ENCODE measurements at places on chromosomes 12 and 14.
A peak's percentile ranks its signal among the peaks of the same experiment; 100 is the strongest.

DNA sequence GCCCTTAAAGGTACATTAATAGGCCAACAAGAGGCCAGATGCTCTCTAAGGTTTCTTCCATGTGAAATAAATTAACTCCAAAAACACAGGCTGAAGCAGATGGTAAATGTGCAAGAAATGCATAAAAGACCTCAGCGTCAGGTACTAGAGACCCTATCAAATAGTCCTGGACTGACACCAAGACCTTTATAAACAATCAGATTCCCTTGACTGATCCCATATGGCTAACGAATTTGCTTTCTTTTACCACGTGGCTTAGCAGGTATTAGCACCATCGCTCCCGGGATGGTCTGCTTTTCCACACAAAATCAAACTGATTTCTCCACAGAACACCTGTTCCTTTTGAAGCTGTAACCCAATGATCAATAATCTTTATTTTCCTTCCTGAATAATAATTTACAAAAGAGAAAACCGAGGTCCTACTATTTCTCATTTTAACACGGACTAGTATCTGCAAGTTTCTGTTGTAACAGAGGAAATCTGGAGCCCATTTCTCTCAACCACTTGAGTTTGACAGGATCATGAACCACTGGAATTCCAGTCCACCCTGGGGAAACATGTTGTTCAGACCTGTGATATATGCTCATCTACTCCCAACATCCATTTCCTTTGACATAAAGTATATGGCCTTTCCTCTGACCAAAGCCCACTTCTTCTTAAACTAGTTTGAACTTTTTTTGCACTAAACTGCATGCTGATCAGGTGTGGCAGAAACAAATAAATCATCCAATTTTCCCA is 48.2 kb upstream of the DAAM1 start:
- no peak for DNase-seq

GRCh38 chr14:73295198-73295796 is 58.0 kb downstream of the PAPLN start:
- DNase-seq: peak; percentile 23

DNA sequence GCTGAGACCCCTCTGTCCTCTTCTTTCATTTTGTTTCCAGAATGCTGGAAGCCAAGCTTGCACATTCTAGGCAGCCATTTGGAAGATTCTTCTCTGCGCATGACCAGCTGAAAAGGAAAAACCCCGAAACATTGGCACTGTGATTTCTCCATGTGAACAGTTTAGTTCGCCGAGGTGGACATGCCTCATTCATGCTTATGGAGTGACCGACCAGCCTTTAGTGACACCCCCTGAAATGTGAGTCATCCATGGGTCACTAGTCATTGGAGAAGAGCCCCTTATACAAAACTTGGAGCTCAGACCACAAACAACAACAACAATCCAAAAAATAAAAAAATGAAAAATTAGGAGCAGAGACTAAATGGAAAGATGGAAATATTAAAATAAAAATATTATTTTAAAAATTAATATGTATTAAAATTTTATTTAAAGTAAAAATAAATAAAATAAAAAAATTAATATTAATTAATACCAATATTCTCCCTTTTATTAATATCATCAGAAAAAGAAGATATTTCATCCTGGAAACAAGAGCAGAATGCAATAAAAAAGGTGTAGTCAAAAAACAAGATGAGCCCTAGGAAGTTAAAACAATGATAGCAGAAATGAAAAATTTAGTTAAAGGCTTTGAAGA is 9.5 kb upstream of the KRT7 start:
- no peak for DNase-seq

- no peak for DNase-seq
Measured at GRCh38 chr14:69333791-69334337, 64.2 kb downstream of the ERH start.

DNA sequence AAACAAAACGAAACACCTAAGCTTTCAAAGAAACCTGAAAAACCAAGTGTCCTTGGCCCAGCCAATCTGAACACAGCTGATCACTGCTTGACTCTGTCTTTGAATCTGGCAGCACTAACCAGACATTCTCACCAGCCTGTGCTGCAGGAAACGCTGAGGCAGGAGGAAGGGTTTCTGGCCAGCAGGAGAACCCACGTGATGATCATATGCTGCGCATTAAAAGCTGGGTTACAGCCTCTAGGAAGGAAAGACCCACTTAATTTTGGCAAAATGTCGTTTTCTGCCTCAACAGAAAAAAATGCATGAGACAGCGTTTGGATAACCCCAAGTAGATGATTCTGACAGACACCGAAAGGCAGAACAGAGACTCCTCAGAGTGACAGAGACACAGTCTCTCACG is 9.8 kb downstream of the APPL2 start:
- peak; percentile 94 for DNase-seq

GRCh38 chr14:90783344-90783743 is 32.9 kb downstream of the TTC7B start:
- DNase-seq: no peak

DNA sequence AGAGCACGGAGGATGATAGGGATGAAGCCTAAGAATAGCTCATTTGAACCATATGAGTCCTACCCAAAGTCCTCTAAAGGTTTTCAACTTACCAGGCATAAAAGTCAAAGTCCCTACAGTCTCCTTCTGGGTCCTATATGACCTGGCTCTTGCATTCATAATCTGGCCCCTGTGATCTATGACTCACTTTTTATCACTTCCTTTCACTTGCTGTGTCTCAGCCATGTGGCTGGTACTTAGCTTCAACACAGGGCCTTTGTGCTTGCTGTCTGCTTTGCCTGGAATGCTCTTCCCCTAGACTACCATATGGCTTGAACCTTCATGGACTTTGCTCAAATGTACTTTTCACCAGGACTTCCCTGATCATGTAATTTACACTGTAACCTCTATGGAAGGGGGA is 137.6 kb upstream of the TMTC1 start:
- DNase-seq: no peak

DNA sequence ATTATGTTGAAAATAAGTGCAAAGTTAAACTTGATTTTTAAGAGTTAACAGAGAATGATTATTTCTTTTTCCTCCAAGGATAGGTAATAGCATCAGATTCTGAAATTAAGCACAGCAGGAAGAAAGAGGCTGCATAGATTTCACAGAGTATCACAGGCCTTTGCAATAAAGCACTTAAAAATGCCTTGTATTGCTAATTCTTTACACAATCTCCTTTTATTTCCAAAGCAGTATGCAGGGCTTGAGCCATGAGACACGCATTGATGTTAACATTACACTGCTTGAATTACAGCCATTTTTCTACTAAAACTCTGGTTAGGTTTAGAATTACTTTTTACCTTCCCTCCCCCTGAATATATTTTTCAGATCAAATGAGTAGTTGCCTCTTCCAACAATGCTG is 398.3 kb downstream of the BCAT1 start:
- DNase-seq: no peak

DNA sequence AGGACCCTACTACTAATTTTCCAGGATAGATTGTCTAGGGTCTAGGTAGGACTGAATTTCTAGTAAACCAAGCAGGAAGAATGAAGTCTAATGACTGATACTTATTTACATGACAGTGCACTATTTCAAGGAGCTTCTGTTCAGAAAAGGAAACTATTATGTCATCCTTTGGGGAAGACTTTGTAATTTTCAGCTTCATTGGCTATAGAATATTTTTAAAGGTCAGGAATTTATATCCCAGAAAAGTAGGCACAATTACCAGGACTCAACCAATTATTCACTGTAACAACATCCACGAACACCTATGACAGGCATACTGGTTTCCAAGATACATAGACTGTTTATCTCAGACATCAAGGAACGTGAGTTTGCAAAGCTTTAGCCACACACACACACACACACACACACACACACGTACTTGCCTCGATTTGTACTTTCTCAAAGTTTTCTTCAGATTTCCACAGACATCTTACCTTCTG is 23.2 kb downstream of the OR6S1 start:
- DNase-seq: no peak

- DNase-seq: no peak
Measured at GRCh38 chr12:124631681-124632256, 64.4 kb upstream of the NCOR2 start.

DNA sequence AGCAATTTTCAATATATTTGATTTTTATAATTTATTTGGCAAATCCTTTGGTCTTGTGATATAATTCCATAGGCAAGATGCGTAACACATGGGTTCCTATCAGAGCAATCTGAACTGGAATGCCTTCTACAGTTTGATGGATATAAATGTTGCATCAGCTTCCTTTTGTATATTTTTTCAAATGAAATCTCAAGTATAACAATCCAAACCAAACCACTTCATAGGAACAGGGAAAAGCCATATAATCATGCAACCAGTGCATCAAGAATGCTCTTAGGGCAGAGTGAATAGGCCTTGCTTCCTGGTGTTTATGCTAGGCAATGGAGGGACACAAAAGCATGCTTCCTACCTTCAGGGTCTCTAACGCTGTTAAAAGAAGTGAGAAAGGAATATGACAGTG is 34.5 kb downstream of the EFCAB11 start:
- DNase-seq: no peak

All from fibroblast of the conjunctiva (primary cell).